ENCODE measurements at places on chromosomes 2 and 18. TPM values are rescaled to one million over a fixed set of nuclear protein-coding genes. Genes with fewer than 3 reads are reported as not detected.

FASTKD1 gene
- 45.1 TPM for total RNA-seq

AFF3 gene
- total RNA-seq = 22.8 TPM

- DNase-seq = no peak
Measured at GRCh38 chr18:61076986-61077385, 256.2 kb upstream of the CDH20 start.

DNA sequence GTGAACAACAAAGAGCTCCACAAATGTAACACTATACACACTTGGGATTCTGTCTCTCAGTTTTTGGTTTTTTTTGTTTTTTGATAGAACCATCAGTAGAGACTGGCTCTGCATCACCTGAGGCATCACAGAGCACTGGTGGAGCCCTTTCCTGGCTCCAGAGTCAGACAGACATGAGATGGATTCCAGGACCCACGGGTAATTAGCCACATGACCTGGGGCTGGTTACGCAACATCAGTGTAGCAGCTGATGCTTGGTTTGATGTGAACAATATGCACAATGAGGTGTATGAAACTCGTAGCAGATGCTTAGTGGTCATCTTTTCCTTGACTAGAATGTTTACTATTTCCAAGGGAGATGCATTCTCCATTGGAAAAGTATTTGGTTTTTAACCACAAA is 40.7 kb downstream of the CMPK2 start:
- DNase-seq = no peak

- no peak for DNase-seq
Measured at GRCh38 chr2:23361152-23361551, 23.8 kb upstream of the KLHL29 start.

Measured in left cardiac atrium (tissue), 4 donors.